ENCODE measurements at places on chromosomes 12 and 14.

DNA sequence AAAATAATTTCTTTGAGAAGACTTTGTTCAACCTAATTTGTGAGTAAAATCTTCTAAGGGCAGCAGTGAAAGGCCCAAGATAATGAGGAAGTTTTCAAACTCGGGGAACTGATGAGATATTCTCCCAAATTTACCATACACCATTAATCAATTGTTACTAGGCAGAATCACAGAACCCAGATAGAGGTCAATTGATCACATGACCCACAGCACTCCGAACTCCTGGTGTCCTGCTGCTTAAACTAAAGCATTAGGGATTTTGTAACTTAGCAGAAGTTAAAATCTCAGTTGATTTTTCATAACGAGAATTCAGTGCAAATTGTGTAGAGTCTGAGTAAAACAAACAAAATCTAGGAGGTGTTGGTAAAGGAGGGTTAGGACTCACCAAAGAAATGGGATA is 207.8 kb downstream of the C12orf42 start:
- DNase-seq, result no peak

- DNase-seq, result no peak
These were observed 2.7 kb downstream of the TMTC3 start for GRCh38 chr12:88144546-88145468.

DNA sequence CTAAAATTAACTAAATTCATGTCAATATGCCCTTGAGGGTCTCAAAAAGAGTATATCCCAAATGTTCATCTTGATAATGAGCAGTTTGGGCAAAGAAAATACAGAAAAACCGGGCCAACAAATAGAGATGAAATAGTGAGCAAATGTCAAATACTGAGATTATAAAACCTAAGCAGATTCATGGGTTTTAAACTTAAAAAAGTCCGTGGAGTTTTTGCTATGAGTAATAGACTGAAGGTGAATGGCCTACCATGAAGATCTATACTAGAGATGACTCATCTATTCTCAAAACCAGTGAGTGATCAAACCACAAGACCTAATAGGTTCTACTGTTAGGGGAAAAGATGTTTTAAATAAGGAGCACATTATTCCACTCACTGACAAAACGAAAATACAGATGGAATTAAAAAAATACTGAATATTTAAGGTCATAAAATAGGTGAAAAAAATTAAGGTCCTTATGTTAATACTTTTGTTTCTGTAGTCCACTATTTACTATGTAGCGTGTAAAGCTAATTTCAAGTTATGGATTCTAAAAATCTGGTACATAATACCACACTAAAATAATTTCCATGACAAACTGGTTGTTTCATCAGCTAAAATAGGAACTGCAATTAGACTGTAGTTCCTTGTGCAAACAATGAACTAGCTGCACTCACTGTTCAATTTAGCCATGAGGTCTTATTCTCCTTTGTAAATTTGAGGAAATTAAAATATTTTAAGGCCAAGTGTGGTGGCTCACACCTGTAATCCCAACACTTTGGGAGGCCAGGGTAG is 5.0 kb downstream of the HNRNPC start:
- no peak for DNase-seq

GRCh38 chr14:34147461-34147860 is 196.6 kb upstream of the EGLN3 start:
- DNase-seq, result no peak

DNA sequence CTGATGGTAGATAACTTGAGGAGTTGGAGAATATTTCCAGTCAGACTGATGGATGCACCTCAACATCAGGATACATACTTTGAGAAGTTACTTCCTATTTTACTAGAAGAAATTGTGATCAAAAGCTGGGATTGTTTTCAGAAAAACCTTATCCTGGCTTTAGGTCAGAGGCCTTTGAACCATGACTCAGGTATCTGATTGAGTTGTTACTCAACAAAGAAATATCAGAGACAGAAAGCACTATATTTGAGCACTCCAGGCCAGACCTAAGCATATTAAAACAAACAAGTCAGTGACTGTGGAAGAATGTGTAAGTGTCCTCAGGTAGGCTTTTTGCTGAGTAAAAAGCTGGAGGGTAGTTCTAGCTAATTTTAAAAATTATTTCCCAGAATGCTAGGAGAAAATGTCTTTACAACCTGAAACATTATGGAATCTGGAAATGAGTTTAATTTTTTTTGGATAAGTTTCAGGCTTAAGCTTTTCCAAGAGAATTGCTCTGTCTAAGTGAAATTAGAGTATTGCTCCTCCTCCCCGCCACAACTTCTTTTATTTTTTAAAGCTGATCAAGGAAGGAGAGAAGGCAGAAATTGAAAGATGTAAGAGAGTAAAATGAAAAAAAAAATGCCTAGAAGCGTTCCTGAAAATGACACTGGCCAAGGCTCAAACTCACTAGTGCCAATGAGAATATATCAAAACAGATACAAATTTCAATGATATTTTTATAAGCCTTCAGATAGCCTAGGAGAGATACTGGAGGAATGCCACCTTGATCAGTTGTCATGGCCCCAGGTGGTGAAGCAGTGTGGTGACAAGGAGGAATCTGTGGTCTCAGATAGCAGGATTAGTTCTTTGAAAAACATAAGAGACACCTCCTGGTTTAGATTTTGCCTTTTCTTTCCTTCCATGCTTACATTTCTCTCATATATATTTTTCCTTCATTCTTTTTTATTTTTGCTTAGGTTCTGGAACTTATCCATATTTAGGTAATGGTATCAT is 790.3 kb downstream of the TMTC2 start:
- DNase-seq, result no peak

DNA sequence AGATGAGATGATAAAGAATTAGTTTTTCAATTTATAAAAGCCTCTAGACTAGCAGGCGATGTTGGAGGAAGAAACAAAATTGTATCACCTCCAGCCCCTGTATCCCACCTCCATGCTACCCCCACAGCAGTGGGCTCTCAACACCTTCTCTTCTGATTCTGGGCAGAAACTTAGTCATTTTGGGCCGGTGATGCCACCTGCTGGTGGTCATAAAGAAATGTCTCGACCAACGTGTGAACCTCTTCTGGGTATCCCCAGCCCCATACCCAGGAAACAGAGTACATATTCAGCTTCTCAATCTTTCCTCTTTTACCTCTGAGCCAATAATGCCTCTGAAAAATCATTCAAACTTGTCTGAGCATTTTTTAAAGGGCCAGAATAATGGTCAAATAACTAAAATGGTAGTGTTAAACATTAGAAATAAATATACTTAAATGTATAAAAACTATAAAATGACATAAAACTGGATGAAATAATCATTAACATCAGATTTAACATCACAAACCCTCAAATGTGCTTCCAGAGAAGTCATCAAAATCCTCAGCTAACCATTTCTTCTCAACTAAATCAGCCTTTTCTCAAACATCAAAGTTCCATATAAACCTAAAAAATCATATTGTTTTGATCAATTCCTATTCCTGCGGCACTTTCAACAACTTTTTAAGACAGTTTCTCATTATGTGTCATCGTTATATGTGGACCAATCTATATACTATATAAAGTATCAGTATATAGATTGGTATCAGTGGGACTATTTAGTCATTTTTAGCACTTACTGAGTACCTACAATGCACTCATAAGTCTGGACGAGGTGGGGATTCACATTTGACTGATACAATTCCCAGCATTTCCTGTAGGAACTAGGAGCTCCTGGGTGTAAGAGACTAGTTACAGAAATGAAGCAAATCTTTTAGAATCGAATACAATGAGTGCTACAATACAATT is 69.4 kb downstream of the ATXN2 start:
- peak; percentile 69 for DNase-seq

GRCh38 chr12:119683816-119684215 is 15.9 kb downstream of the PRKAB1 start:
- DNase-seq, result no peak

DNA sequence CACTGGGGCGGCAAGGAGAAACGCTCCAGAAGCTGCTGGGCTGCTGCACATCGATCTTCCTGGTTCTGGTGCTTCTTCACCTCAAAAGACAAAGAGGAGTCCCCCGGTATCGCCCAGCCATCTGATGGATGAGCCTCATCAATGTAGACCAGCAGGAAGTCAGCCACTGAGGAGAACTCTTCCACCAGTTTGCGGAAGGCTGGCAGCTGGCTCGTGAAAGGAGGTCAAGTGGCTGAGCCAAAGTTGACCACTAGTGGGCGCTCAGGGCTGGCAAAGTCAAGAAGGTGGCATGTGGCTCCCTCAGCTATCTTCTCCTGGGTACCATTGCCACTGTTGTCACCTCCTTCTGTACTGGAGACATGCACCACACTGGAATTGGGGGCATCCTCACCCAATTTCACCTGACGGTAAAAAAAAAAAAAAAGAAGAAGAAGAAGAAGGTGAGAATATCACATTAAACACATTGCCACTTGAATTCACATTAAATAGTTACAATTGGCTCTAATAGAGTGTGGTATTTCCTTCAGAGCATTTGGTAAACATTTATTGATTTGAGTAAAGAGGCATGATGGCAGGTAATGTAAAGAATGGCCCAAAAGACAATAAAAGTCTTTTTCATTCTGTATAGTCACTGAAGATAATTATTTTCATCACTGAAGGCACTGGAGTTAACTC is 8.3 kb downstream of the DIO2 start:
- no peak for DNase-seq

DNA sequence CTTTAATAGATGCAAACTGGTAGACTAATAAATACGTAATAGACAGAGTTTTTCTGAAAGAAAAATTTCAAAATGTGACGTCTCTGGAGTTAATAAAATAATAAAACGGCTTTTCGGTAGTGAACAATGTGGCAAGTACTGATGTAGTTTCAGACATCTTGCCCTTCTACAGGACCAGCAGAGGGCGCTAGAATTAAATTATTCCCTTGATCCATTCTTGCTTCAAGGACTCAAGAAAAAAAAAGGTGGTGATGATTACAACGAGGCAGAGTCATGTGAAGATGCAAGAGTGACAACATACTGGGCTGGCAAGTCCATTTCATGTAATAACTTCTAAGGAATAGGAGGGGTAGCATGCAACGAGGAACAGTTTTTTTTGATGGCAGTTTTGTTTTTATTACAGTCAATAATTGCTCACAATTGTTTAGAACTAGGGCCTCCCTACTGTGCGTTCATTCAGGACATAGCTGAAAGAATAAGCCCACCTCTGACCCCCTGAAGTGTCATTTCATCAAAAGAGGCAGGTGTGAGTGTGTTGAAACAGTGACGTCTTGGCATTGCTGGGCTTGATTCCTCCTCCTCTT is 101.0 kb upstream of the GZMB start:
- peak; percentile 93 for DNase-seq

DNA sequence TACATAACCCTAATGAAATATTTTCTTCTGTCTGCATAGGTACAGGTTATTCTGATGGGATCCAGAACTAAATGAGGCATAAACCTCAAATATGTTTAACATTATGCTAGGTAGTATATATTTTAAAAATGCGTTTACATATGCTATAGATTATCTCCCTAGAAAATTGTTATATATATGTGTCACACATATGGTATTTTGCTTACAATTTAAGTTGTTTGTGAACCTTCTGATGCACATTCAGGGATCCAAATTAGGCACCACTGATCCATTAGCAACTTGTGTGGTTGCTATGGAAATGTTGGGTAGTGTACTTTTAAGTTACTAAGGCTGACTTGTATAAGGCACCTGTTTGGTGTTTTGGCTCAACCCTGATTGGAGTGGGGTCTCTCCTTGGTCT is 456.7 kb downstream of the AEBP2 start:
- DNase-seq, result no peak

GRCh38 chr12:25855716-25856115 is 102.8 kb upstream of the RASSF8 start:
- no peak for DNase-seq

DNA sequence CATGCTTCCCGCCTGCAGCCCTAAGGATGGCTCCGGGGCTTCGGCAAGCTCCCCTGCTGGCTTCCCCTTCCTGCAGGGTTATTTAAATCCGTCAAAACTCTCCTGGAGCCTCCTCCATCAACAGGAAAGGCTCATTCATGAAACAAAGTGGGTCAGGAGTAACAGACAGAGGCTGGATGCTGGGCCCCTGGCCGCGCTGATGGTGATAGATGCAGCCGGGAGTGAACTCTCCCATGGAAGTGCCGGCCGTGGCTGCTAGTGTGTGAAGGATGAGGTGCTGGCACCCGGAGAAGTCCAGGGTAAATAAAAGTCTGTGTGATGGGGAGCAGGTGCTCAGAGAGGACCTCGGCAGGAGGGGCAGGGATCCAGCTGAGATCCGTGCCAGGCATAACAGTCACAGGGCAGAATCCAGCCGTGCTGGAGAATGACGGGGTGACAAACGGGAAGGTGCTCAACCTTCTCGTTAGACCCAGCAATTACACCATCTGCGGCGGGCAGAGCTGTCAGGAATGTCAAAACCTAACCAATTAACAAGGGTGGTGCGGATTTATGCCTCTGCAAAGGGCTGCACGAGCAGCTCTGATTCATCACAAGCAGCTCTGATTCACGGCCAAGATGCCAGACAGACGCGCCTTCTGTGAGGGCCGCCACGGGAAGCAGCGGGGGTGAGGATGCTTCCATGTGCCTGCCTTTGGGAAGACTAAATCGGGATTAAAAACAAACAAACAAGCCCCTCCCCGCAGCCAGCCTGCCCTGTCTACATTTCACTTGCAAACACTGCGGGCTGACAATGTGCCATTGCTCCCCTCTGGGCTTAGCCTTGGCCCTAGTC is 55.6 kb downstream of the SYNE3 start:
- peak; percentile 90 for DNase-seq

GRCh38 chr12:174124-174523 is 39.8 kb downstream of the SLC6A12 start:
- DNase-seq, result no peak

DNA sequence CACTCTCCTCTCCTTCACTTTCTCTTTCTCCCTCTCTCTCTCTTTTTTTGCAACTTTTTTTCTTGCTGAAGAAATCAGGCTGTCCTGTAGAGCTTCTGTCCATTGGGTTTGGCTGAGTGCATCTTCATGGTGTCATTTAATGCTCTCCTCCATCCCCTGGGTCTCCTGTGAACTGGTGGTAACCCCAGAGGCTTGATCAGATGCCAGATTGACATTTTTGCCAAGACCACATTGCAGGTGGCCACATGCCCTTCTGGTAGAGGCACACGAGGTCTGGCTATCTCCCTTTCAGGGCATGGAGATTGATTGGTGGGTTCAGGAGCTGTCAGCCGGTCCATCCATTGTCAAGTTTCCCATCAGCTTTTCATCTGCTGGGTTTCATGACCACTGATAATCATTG is 188.3 kb upstream of the MYL2 start:
- no peak for DNase-seq

GRCh38 chr14:75340921-75341320 is 62.3 kb downstream of the FOS start:
- DNase-seq, result peak; percentile 85

GRCh38 chr12:49296836-49297694 is 2.1 kb downstream of the PRPH start:
- no peak for DNase-seq

- no peak for DNase-seq
These were observed 82.9 kb downstream of the CCDC60 start for GRCh38 chr12:119417440-119417839.

GRCh38 chr12:8890313-8891085 is 23.8 kb upstream of the PHC1 start:
- DNase-seq, result peak; percentile 53
